ENCODE measurements at places on chromosomes 5 and 9. TPM values are rescaled to one million over a fixed set of nuclear protein-coding genes. Genes with fewer than 3 reads are reported as not detected.

The NLN gene
- total RNA-seq, result 19.6 TPM

The PCDHGA6 gene
- 0.63 TPM for total RNA-seq

The PDLIM4 gene
- total RNA-seq, result 61.7 TPM

The ANKRD34B gene
- not detected for total RNA-seq

The GCNT1 gene
- total RNA-seq, result 16.3 TPM

The IRGM gene
- total RNA-seq, result not detected

The GFM2 gene
- 28.3 TPM for total RNA-seq

The VCP gene
- total RNA-seq, result 305 TPM

The CAAP1 gene
- 20.9 TPM for total RNA-seq

The PGGT1B gene
- total RNA-seq, result 12.4 TPM

Measured in airway epithelial cell (primary cell).